ENCODE measurements at places on chromosomes 1 and 21. TPM values are rescaled to one million over a fixed set of nuclear protein-coding genes. Genes with fewer than 3 reads are reported as not detected.

Gene PRDM15
- 6.4 TPM for total RNA-seq

Gene TTLL7
- 58.0 TPM for total RNA-seq

Gene PWP2
- total RNA-seq, result 6.2 TPM

Gene CLDN14
- total RNA-seq, result 1.1 TPM

Gene TEX38
- total RNA-seq, result 0.35 TPM

Gene RXFP4
- not detected for total RNA-seq

Gene LAD1
- total RNA-seq, result 272 TPM

Gene ELOVL1
- total RNA-seq, result 141 TPM

Gene CYP4B1
- 6.7 TPM for total RNA-seq

Gene LCE6A
- total RNA-seq, result not detected

Gene PGLYRP4
- not detected for total RNA-seq

Gene CHIA
- total RNA-seq, result 0.23 TPM

Gene UTS2
- total RNA-seq, result not detected

Gene DPT
- total RNA-seq, result 30.7 TPM

Gene ASCL5
- total RNA-seq, result 0.12 TPM

Gene VWA1
- 122 TPM for total RNA-seq

Gene IGSF3
- 21.6 TPM for total RNA-seq

Gene BRWD1
- 41.0 TPM for total RNA-seq

Gene ITPKB
- 30.6 TPM for total RNA-seq

Gene GREM2
- total RNA-seq, result 52.2 TPM

Gene FRRS1
- total RNA-seq, result 22.5 TPM

Gene FCRL6
- 0.81 TPM for total RNA-seq

Gene STIL
- total RNA-seq, result 2.7 TPM

Gene SGIP1
- total RNA-seq, result 7.0 TPM

Gene SIPA1L2
- 20.6 TPM for total RNA-seq

Gene TMEM200B
- 8.5 TPM for total RNA-seq

Gene RASSF5
- total RNA-seq, result 49.5 TPM

Gene SLC6A17
- 0.35 TPM for total RNA-seq

Gene C1orf198
- total RNA-seq, result 152 TPM

Gene ARTN
- 2.1 TPM for total RNA-seq

Gene PLEKHG5
- 18.5 TPM for total RNA-seq

Gene HES3
- not detected for total RNA-seq

Gene KRTAP10-10
- total RNA-seq, result not detected

Gene DVL1
- 72.7 TPM for total RNA-seq

Gene SUSD4
- total RNA-seq, result 3.4 TPM

All from mucosa of gallbladder (tissue), 1 donor.